Inflammatory macrophage treated with lipopolysaccharide for 1 hour (primary cell): ENCODE measurements at places on chromosomes 2 and 18.

- no peak for DNase-seq
Observed at GRCh38 chr18:58272779-58273435, 228.9 kb downstream of the NEDD4L start.

DNA sequence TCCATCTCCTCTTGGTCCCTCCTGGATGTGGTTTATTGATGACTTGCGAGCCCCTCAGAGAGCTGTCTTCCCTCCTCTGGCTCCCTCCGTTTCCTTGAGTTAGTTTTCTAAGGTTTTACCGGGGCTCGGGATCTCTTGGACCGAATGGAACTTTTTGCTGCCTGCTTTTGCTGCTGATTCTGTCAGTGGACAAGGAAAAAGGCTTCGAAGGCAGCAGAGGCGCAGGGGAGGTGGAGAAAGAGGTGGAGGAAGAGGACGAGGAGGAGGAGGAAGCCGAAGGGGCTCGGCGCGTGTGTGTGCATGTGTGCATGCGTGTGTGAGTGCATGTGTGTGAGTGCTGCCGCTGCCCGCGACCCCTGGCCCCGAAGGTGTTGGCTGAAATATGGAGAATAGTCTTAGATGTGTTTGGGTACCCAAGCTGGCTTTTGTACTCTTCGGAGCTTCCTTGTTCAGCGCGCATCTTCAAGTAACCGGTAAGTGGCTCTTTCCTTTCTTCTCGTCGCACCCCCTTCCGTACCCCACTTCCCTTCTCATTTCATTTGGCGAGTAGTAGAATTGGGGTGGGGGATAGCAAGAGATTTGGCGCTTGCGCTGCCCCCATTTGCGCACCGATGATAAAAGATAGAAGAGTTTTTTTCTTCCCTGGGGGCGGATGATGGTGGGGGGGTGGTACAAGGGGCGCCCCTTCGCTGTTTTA is 557 bp downstream of the DCC start:
- no peak for DNase-seq

- DNase-seq: no peak
Observed at GRCh38 chr2:52365946-52366345, 1334.0 kb upstream of the NRXN1 start.

GRCh38 chr2:25103287-25103871 is 61.5 kb downstream of the EFR3B start:
- no peak for DNase-seq

DNA sequence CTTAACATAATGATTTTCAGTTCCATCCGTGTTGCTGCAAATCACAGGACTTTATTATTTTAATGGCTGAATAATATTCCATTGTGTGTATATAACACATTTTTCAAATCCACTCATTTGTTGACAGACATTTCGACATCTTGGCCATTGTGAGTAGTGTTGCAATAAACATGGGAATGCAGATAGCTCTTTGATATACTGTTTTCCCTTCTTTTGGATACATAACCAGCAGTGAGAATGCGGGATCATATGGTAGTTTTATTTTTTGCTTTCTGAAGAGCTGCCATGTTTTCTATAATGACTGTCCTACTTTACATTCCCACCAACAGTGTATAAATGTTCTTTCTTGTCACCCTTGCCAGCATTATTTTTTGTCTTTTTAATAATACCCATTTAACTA is 420.3 kb upstream of the CHAC2 start:
- no peak for DNase-seq

DNA sequence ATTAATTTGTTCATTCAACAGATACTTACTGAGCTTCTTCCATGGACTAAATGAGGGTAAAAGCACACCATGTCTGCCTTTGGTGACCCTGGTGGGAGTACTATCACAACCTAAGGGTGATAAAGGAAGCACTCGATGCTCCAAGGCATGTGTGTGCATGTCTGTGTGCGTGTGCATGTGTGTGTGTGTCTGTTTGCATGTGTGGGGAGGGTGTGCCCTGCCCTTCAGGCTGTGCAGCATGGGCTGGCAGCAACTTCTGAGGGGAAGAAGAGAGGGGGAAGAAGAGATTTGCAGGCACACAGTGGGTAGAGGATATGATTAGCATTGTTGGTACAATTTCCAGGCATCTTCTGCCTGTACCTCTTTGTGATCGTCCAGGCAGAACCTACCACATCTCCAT is 121.6 kb downstream of the ACOXL start:
- no peak for DNase-seq

GRCh38 chr2:164617466-164617865 is 3.8 kb downstream of the GRB14 start:
- no peak for DNase-seq

DNA sequence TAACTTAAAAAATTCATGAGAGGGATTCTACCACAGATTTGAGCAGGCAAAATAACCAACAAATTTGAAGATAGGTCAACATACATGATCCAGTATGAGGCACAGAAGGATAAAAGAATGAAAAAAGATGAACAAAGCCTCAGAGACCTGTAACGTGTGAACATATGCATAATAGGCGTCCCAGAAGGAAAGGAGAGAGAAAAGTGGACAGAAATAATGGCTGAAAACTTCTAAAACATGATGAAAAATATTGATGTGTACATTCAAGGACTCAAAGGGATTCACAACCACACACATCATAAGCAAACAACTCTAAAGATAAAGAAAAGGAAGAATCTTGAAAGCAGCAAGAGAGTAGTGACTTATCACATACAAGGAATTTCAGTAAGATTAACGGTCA is 100.1 kb upstream of the PARD3B start:
- DNase-seq: no peak

GRCh38 chr2:232927032-232927792 is 57.1 kb downstream of the SNORC start:
- no peak for DNase-seq

- DNase-seq: peak; percentile 43
Observed at GRCh38 chr2:88074854-88075292, 7.2 kb downstream of the SMYD1 start.

GRCh38 chr2:241857041-241857541 is 1.6 kb downstream of the PDCD1 start:
- DNase-seq: no peak

DNA sequence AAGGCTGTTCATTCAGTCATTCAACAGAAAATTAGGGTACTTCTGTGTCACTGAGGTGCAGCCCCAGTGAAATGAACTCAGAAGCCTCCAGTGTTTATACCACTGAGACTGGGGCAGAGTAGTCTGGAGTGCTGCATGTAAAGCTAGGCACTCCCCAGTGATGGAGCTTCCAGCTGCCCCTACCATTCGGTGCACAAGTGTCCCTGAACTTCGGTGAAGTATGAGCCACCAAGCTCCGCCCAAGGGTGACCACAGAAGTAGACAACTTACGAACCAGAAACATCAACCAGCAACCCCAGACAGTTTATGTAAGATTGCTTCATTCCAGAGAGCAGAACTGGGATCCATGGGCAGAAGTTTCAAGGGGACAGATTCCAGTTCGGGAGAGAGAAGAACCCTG is 70.6 kb upstream of the FOSL2 start:
- DNase-seq: no peak

GRCh38 chr2:204628926-204629712 is 83.8 kb downstream of the PARD3B start:
- DNase-seq: no peak

- DNase-seq: no peak
Observed at GRCh38 chr2:179106342-179106675, 56.4 kb upstream of the CCDC141 start.

DNA sequence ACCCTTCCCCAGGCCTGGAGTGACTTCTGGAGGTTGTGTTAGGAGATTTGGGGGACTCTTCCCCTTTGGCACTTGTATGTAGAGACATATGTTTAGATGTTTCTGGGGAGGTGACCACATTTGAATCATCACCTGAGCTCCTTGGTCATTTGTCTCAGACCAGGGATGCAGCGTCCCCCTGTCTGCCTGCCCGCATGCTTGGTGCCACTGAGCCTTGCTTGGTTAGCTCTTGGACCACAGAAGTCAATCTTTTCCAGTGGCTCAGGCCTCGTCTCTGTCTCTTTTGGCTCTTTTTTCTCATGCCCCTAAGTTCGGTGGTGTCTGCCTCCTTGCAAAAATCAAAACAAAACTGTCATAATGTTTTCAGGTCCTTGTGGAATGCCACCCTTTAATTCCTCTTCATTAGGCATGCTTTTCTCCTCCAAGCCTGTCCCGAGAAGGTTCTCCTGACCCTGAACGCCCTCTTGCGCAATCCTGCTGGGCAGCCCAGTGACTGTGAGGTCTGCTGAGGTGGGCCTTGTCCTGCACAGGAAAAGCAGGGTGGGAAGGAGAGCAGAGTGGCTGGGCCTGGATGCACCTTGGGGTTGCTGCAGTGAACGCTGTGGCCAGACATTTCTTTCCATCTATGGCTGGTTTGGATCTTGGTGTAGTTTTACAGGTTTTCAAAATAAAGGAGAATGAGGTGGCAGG is 24.9 kb downstream of the GLI2 start:
- no peak for DNase-seq

DNA sequence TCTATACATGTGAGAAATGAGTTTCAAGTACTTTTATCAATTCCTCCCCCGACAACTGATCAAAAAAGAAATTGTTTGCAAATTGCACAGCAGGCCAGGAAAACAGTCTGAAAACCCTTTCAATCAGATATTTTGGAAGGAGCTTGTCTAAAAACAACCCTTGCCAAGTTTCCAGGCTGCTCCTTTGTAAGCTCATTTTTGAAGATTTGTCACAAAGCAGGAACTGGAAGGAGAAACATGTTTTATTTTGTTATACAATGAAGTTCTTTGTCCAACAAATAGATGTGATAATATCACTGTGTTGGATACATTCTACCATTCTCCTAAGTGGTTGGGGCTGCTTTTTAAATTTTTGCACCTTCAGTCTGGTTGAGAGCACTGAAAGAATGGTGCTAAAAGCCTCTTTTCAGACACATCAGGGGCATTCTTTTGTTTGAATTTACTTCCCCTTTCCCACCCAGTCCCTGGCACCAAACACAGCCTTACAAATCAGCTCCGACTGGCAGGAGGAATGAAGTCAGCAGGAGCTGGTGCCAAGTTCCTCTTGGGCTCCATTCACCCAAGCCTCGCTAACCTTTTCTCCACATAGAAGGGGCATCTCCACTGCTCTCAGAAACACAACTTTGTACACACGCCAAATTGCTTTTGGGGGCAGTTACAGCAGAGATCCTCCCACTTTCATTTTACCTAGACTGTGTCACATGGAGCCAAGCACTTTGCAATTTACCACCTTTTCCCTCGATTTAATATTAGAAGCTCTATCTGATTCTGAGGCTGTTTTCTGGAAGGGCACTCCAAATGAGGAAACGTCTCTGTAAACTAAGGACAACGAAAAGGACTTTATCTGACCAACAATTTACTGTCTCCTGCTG is 88.0 kb downstream of the C1D start:
- peak; percentile 38 for DNase-seq

- DNase-seq: no peak
Observed at GRCh38 chr18:25976554-25976953, 113.9 kb downstream of the SS18 start.

DNA sequence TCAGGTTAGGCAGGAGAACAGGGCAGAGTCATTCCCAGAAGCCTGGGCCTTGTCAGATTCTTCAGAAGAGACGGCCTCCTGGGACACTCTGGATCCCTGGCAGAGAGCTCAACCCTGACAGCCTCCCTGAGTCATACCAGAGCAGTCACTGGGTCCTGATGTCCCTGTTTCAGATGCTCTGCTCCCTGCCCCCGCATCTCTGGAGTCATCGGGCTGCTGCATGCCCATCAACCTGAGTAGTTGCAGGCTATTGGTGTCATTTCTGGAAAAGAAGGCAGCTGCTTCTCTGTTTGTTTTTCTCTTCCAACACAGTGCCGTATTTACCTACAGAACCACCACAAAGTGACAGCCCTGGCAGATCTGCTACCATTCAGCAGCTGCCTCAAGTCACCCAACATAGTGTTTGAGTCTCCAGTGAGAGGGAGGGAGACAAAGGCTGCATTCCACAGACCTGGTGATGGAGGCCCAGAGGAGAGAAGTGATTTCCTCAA is 145.1 kb downstream of the B3GNT2 start:
- no peak for DNase-seq

DNA sequence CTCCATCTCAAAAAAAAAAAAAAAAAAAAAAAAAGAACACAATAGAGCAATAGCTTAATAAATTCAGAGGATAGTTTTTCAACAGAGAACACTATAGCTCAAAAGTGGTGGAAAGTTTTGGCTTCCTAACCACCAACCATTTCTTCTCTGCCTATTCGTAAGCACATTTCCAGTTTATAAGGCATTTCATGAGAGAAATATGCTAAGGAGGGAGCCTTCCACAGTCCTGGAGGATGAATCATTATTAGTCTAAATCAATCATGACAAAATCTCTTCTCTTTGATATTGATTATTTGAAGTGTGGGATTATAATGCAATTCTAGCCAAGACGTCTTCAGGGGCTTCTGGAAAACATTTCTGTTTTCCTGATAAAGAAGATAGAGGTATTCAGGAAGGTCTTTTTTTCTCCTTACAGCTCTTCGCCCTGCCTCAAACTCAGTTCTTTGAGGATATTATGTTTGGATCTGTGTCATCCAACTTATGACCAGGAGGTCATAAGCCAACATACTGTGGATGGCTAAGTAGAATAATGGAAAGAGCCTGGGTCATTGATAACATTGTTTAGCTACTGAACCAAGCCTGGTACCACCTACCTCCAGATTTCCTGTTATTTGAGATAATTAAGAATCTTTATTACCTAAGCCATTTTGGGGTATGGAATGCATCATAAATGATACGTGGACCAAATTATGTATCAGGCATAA is 207.3 kb downstream of the TRIB2 start:
- DNase-seq: no peak

- no peak for DNase-seq
Observed at GRCh38 chr2:152710713-152711112, 6.5 kb downstream of the PRPF40A start.

- DNase-seq: no peak
Observed at GRCh38 chr18:73992242-73993022, 155.2 kb downstream of the FBXO15 start.

DNA sequence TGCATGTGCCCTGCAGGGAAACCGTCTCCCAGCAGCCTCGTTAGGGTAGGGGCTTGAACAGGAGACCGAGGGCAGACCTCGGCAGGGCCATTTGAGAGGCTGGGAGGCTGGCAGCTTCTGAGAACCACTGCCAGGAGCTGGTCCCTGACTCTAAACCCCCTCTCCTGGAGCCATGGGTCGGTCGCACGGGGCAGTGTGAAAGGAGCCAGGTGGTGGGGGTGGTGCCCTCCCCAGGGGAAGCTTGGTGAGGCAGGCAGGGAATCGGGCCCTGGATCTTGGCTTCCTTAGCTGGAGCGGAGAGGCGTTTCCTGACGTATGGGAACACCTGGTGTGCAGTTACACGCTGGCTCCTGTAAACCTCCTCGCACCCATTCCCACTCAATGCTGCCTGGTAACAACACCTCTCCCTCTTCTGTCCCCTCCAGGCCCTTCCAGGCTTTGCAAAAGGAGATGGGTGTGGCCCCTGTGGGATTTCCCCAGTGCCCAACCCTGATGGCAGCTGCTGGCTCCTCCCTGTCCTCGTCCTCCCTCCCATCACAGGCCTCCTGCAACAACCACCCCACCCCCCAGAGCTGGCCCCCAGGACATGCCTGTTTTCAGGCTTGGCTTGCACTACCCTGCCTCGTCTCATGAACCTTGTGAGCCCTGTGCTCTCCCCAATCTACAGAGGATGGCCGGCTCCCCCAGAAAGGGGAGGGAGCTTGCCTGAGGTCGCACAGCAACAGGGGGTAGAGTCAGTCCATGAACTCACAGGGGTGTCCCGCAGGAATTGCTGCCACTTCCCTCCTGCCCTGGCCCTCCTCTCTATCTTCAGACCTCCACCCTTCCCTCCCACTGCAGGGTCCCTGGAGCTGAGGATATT is 24.4 kb downstream of the ADRA2B start:
- DNase-seq: no peak

GRCh38 chr2:1140389-1141003 is 189.8 kb downstream of the SNTG2 start:
- DNase-seq: no peak

- DNase-seq: no peak
Observed at GRCh38 chr2:177817300-177817699, 255.3 kb downstream of the PDE11A start.
